ENCODE measurements at places on chromosomes 16 and 17.

- DNase-seq: no peak
Observed at GRCh38 chr16:11290102-11290893, 9.2 kb upstream of the PRM1 start.

DNA sequence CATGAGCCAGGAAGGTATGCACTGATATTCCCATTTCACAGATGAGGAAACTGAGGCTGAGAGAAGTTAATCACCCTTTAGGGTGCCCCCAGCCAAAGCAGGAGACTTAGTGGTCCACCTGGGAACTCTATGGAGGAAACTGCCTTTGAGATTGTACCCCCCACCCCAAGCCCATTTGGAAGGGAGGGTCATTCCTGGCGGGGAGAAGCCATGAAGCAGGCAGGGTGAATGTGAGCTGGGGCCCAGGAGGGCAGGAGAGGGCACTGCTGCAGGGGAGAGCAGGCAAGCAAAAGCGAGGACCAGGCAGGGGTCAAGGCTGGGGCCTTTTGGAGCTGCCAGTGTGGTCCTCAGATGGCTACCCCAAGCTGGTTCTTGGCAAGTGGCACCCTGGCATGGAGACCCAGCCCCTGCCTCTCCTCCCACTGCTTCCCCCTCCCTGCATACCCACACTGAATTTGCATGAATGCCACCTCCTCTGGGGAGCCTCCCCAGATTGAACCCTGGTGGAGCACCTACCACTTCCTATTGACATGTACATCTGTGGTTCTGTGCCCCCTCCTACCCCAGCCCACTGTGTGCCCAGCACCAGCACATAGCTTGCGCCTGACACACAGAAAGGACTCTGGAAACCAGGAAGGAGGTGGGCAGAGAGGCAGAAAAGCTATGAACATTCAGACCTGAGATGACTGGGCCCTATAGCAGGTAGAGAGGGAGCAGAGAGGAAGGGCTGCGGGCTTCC, 965 bp upstream of the TMC6 start:
- DNase-seq: no peak

- DNase-seq: no peak
Observed at GRCh38 chr16:11329071-11329491, 16.2 kb upstream of the RMI2 start.

GRCh38 chr16:88345721-88346560, 36.8 kb upstream of the ZNF469 start:
- no peak for DNase-seq
